Mammary microvascular endothelial cell (primary cell): ENCODE measurements at places on chromosomes 1 and 21. TPM values are rescaled to one million over a fixed set of nuclear protein-coding genes. Genes with fewer than 3 reads are reported as not detected.

Gene CDKN2C
- total RNA-seq, result 20.0 and 24.2 TPM in 2 replicates

Gene S100A14
- total RNA-seq, result not detected in 2 replicates

Gene FCRLB
- 3.6 and 4.0 TPM in 2 replicates for total RNA-seq

Gene IL22RA1
- not detected in 2 replicates for total RNA-seq

Gene REN
- total RNA-seq, result 0.39 and 0.40 TPM in 2 replicates

Gene KANK4
- total RNA-seq, result not detected in 2 replicates

Gene AJAP1
- total RNA-seq, result 0.98 and 1.00 TPM in 2 replicates

Gene HAPLN2
- not detected in 2 replicates for total RNA-seq

Gene FNDC5
- 0.07 TPM in 1 of 2 replicates, not detected in the other for total RNA-seq

Gene KIF2C
- 40.8 and 41.4 TPM in 2 replicates for total RNA-seq

Gene LORICRIN
- not detected in 2 replicates for total RNA-seq

Gene ZNF695
- total RNA-seq, result 2.0 and 4.4 TPM in 2 replicates

Gene STRIP1
- 32.0 and 32.2 TPM in 2 replicates for total RNA-seq

Gene FAM43B
- not detected in 2 replicates for total RNA-seq

Gene CHI3L1
- total RNA-seq, result not detected in 2 replicates

Gene OR2T33
- not detected in 2 replicates for total RNA-seq

Gene FRRS1
- total RNA-seq, result 1.8 and 5.2 TPM in 2 replicates

Gene PGBD2
- total RNA-seq, result 3.1 and 4.4 TPM in 2 replicates

Gene CHIT1
- not detected in 2 replicates for total RNA-seq

Gene ZFYVE9
- 13.5 and 16.3 TPM in 2 replicates for total RNA-seq

Gene NBPF15
- total RNA-seq, result 11.0 and 14.6 TPM in 2 replicates

Gene FAM151A
- total RNA-seq, result not detected in 2 replicates

Gene AGT
- not detected in 2 replicates for total RNA-seq

Gene IL12RB2
- not detected in 2 replicates for total RNA-seq

Gene FLG2
- total RNA-seq, result not detected in 2 replicates

Gene TCP10L
- total RNA-seq, result not detected in 2 replicates

Gene OR2T29
- not detected in 2 replicates for total RNA-seq

Gene TEX38
- not detected in 2 replicates for total RNA-seq

Gene SLC45A3
- total RNA-seq, result 13.7 and 14.1 TPM in 2 replicates

Gene BNIPL
- total RNA-seq, result not detected in 2 replicates

Gene OR14C36
- not detected in 2 replicates for total RNA-seq

Gene F13B
- not detected in 2 replicates for total RNA-seq

Gene SPRR1B
- not detected in 2 replicates for total RNA-seq

Gene MYOM3
- total RNA-seq, result 0.05 and 0.07 TPM in 2 replicates

Gene CPTP
- 40.4 and 40.6 TPM in 2 replicates for total RNA-seq

Gene GNAT2
- total RNA-seq, result 0.07 and 0.34 TPM in 2 replicates

Gene CELA3A
- not detected in 2 replicates for total RNA-seq

Gene TIAM1
- total RNA-seq, result 0.89 and 4.4 TPM in 2 replicates

Gene HENMT1
- total RNA-seq, result 2.5 and 3.6 TPM in 2 replicates
